Midbrain (tissue), 1 donor: ENCODE measurements at places on chromosomes 1 and 21.

DNA sequence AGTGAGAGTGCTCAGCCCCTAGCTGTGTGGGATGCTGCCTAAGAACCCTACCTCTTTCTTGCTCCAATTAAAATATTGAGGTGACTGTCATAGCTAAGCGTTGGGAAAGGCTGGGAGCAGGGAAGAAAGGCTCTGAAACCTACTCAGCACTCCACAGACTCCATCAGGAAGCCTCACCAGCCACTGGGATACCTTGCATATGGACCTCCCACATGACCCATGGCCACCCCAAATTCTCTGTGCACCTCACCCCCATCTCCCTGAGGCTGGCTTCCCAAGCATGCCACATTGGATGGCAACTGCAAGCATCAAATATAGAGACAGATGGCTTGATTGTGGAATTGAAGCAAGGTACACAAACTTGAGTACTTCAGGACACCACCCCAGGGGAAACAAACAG is 41.8 kb downstream of the FLVCR1 start:
- no peak for DNase-seq

DNA sequence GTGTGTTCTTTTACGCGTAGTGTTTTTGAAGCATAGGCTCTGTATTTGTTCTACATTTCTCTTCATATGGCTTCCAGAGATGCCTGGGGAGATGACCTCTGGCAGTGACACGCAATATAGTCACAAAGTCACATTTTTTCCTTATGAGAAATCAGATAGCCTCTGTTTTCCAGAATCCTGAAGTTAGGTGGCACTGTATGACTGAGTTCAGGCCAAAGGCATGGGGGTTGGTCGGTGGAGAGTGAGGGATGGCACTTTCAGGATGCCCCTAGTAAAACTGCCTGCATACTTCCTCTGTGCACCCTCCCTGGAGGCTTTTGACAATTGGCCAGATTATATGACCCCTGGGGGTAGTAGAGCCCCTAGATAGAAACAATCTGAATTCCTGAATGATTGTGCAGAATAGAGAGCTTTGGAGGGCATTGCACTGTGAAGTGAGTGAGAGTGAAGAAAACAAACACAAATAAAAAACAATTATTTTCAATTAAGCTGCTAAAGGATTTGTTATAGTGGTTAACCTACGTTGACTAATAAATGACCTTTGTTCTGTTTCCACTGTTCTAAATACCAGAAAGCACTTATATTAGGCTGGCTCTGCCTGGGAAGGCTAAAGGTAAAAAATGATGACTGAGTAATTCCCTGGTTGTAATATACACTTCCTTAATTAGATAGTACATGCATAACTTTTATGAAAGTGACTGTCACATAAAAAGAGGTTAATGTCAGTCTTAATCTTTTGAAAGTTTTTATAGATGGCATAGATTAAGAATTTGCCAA is 1660.8 kb downstream of the PLA2G4A start:
- DNase-seq = no peak

- DNase-seq = no peak
Observed at GRCh38 chr1:206111271-206111927, 5.8 kb downstream of the AVPR1B start.

DNA sequence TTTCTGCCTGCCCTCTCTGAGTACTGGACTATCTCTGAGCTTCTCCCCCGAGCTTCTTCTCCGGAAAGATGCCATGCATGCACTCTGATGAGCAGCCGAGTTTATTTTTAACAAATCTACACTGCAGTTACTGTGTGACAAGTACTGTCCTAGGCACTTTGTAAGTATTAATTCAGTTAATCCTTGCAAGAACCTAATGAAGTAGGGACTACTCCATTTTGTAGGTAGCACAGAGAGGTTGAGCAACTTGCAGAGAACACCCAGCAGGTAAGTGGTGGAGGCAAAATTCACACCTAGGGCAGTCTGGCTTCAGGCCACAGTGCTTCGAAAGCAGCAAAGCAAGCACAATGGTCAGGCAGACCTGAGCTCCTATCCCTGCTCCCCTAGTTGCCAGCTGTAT is 3.8 kb upstream of the TAL1 start:
- no peak for DNase-seq

- DNase-seq = no peak
Observed at GRCh38 chr1:178821134-178821866, 49.6 kb downstream of the ANGPTL1 start.

- DNase-seq = no peak
Observed at GRCh38 chr1:226444901-226445300, 37.0 kb upstream of the PARP1 start.

- no peak for DNase-seq
Observed at GRCh38 chr21:17834639-17835354, 15.6 kb upstream of the C21orf91 start.

- DNase-seq = no peak
Observed at GRCh38 chr1:230992100-230992774, 13.3 kb downstream of the ARV1 start.

DNA sequence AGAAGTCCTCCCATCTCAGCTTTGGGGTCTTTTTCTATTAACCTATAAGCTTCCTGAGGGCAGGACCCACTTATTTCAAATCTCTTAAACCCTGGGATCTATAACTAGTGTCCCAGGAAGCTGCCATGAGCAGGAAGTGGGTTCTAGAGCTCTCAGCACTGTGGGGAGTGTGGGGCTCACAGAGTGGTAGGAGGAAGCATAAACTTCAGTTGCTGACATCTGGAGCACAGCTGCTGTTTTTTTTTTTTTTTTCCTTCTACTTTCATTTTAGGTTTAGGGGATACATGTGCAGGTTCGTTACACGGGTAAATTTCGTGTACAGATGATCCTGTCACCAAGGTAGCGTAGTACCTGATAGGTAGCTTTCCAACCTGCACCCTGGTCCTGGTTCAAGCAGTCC is 59.3 kb downstream of the AK4 start:
- DNase-seq = no peak

DNA sequence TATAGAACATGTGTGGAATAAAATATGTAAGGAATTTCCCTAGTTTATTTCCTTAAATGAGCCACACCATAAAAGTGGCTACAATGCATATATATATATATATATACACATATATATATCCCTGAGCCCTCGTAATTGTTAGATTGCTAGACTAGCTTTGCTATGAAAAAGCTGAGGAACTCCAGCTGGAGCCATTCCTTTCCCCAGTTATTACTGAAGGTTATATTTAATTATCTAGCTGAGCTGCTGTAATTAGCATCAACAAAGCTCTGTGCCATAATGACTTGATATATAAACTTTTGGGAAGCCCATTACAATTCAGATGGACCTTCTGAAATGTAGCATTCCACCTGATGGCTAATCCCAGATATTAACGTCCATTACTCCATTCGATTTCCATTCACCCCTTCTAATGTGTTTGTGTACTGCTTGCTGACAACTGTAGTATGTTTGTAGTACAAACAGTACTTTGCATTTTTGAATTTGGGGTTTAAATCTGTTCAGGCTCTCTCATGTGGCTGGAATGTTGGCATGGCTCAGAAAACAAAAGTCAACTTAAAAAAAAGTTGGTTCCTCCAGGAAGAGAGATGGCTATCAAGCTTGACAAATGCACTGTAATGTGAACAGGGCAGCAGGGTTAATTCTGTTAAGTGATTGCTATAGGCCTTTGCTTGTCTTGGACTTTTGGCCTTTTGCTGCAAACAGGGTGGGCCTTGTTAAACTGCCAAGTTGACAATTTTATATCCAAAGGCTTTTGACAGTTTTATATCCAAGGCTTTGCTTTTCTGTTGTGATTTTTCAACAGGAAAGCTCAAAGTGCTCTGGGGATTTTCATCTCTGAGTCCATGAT is 170.0 kb downstream of the LTN1 start:
- DNase-seq = no peak

DNA sequence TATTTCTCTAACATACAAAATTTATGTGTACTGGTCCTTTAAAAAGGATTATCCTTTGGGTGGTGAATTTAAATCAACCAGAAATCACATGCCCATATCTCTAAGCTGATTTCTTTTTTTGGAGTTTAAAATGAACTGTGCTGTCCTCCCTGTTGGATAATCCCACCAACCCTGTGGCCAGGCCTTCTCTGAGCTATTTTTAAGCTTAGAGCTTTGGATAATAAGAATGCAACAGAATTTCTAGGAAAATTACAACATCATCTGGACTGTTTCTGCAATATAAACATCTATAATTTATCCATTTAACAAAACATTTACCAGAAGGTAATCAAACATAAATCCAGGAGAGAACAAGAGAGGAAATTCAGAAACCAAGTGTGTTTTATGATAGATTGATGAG is 88.3 kb downstream of the LRRC40 start:
- no peak for DNase-seq

DNA sequence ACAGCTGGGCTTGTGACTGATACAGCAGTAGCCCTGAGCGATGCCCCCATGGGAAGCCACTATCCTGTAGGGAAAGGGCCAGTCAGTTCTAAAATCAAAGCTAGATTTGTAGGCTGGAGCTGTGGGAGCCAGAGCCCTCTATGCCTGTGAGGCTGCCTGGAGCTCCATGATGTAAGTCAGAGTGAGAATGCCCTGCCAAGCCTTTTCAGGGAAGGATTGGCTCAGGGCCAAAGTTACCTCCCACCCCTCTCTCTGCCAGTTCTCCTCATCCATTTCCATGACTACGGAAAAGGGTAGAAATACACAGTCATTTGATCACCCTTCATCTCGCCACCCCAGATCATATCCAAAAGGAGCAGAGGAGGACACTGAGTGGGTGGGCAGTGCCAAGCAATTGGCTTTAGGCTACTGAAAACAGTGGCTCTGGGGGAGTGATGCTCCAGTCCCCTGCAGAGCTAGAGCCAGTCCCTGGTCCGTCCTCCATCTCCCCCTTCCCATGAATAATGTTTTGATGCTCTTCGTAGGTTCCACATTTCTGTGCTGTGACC is 59.5 kb upstream of the KCNA3 start:
- DNase-seq = peak; percentile 6

DNA sequence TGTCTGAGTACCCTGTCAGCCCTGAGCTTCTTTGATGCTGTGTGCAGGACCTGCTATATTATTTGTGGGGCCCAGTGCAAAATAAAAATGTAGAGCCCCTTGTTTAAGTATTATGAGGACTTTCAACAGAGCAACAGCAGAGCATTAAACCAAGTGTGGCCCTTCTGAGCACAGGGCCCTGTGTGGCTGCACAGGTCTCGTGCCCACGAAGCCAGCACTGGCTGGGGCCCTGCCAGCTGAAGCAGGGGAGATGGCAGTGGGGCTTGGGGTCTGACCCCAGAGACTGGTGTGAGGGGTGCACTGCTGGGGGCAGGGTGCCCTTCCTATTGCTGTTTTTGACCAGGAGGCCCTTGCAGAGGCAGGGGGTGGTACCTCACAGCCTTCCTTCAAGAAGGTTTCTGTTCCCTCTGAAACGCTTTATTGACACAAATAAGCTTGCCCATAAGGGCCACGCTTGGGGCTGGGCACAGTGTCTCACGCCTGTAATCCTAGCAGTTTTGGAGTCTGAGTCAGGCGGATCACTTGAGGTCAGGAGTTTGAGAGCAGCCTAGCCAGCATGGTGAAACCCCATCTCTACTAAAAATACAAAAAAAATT is 2.2 kb upstream of the SEMA4A start:
- no peak for DNase-seq
